NCI-H2081 (cell line): ENCODE measurements at places on chromosomes 12 and 14.

DNA sequence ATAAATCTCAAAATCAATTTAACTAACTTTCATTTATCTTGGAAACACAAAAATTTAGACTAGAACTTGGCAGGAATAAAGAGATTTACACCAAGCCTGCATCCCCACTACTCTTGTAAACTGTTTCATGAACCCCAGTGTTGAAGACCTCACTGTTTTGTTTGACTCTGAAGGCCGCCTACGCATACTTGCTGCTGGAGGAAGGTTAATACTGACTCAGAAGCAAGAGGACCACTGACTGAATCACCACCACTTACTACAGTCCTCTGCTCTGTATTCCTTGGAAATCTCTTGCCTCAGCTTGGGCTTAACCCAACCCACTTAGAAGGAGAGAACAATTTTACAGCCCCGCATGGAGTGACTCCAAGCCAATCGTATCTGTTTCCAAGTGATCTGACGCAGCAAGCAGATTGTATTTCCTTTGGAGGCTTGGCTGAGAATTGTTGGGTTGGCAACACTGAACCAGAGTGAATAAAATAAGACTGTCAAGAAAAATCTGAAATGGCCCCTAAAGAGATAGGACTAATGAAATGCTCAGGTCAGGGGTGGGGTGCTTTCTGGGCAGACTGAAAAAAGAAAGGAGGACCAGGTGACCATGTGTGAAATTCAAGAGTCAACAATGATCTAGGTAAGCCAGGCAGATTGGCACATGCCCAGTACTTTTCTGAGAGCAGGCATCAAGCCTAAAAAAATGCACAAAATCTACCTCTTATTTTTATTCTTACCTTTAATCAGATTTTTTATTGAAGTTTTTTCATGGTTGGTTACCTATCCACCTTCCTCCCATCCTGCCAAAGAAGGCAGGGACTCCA, 248.6 kb downstream of the ZFP36L1 start:
- no peak for DNase-seq

GRCh38 chr12:117100251-117100650, 1.0 kb upstream of the TESC start:
- DNase-seq = no peak

GRCh38 chr12:79973801-79974200, 38.9 kb upstream of the PPP1R12A start:
- no peak for DNase-seq

DNA sequence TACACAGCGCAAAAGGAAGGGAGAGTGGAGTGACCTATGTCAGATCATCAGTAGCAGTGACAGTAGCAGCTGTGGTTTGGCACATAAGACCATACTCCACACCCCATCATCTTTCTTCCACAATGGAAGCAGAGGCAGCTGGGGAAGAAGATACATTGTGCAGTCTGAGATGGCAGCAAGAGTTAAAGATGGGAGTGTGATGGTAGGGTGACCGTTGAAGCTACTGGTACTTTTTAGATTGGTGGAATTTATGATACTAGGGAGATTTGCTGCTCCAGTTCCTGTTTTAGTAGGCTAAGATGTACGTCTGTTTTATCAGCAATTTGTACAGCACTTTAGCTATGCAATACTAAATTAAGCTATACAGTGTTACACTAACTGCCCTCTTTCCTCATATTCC, 291.0 kb downstream of the FUT8 start:
- no peak for DNase-seq

GRCh38 chr12:130097342-130097741, 64.9 kb upstream of the FZD10 start:
- DNase-seq = no peak

DNA sequence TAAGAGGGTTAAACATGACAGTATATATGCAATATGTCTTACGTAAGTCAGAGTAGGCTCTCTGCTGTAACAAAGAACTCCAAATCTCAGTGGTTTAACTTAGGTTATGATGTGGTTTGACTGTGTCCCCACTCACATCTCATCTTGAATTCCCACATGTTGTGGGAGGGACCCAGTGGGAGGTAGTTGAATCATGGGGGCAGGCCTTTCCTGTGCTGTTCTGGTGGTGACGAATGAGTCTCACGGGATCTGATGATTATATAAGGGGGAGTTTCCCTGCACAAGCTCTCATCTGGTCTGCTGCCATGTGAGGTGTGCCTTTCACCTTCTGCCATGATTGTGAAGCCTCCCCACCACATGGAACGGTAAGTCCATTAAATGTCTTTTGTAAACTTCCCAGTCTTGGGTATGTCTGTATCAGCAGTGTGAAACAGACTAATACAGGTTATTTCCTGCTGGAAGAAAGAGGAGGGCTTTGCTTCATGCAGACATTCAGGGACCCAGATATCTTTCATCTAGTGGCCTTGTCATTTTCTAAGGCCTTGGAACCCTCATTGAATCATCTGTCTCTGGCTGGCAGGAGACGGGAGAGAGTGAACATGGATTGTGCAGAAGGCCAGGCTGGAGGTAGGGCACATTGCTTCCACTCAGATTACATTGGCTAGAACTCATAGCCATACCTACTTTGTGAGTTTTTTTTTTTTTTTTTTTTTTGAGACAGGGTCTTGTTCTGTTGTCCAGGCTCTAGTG, 96.1 kb downstream of the CRADD start:
- DNase-seq = no peak
